ENCODE measurements at places on chromosomes 12 and 14.
A peak's percentile ranks its signal among the peaks of the same experiment; 100 is the strongest.

DNA sequence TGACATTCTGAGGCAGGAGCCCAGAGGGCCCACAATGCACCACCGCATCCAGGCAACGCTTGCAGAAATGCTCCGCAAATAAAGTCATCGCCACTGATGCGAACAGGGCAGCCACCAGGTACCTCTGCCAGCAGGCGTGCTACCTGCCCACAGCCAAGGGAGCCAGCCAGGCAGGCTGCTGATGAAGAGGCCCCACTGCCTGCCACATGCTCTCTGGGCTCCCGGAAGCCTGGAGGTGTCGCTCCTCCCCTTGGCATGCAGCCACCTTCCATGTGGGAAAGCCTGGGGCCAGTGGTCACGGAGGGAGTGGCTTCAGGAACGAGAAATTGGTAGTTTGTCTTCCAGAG lies 14.7 kb downstream of the GPR132 start:
- no peak overlapping the region for H3K4me3 ChIP-seq
- peaks cover 4% of the 10 kb centered on the region for H3K4me1 ChIP-seq
- DNase-seq = no peak
- no peaks in the 10 kb centered on the region for H3K27me3 ChIP-seq
- no peak overlapping the region for H3K27ac ChIP-seq

DNA sequence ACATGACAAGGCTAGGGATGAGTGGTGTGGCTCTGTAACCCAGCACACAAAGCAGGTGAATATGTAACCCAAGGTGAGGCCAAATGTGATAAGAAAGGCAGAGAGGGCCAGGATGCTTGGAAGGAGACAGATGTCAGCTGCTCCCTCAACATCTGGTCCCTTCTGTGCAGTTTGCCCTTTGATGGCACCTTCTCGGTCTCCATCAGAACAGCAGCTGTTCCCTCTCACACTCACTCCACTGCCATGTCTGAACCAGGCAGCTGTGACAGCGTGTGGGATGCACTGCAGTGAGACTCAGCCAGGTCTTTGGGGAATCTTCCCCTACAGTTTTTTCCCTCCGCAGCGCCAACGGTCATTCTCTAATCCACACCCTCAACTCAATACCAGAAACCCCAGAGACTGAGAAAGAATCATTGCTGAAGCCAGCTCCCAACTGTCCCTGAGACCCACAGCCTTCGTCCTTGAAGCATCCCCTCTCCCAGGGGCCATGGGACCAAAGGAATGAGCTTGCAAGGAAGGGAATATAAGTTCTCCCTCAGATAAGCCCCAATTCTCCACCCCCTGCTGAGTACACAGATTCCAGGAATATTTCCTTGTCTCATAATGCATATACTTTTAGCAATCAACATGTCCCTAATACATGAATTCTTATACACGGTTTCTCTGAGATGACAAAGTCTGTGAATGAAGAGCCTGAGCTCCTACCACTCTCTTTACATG lies 230.0 kb downstream of the GLT1D1 start:
- no peaks in the 10 kb centered on the region for H3K36me3 ChIP-seq
- H3K4me1 ChIP-seq = no peaks in the 10 kb centered on the region
- H3K27me3 ChIP-seq = no peaks in the 10 kb centered on the region
- H3K27ac ChIP-seq = no peak overlapping the region

GRCh38 chr12:78402366-78403134 lies 462.0 kb upstream of the SYT1 start:
- no peak overlapping the region for H3K27ac ChIP-seq
- no peak for DNase-seq
- no peaks in the 10 kb centered on the region for H3K4me1 ChIP-seq
- H3K4me3 ChIP-seq = no peak overlapping the region

- no peaks in the 10 kb centered on the region for H3K4me1 ChIP-seq
- H3K27me3 ChIP-seq = no peaks in the 10 kb centered on the region
- no peak overlapping the region for H3K4me3 ChIP-seq
Measured at GRCh38 chr14:103423050-103423461, 37.8 kb downstream of the MARK3 start.

- no peak for DNase-seq
- H3K27ac ChIP-seq = peak overlapping the region; percentile 94
- H3K4me1 ChIP-seq = peaks cover 23% of the 10 kb centered on the region
- peaks cover 27% of the 10 kb centered on the region for H3K36me3 ChIP-seq
- peak overlapping the region; percentile 61 for H3K4me3 ChIP-seq
Measured at GRCh38 chr14:102508410-102508773, 1.2 kb downstream of the ANKRD9 start.

DNA sequence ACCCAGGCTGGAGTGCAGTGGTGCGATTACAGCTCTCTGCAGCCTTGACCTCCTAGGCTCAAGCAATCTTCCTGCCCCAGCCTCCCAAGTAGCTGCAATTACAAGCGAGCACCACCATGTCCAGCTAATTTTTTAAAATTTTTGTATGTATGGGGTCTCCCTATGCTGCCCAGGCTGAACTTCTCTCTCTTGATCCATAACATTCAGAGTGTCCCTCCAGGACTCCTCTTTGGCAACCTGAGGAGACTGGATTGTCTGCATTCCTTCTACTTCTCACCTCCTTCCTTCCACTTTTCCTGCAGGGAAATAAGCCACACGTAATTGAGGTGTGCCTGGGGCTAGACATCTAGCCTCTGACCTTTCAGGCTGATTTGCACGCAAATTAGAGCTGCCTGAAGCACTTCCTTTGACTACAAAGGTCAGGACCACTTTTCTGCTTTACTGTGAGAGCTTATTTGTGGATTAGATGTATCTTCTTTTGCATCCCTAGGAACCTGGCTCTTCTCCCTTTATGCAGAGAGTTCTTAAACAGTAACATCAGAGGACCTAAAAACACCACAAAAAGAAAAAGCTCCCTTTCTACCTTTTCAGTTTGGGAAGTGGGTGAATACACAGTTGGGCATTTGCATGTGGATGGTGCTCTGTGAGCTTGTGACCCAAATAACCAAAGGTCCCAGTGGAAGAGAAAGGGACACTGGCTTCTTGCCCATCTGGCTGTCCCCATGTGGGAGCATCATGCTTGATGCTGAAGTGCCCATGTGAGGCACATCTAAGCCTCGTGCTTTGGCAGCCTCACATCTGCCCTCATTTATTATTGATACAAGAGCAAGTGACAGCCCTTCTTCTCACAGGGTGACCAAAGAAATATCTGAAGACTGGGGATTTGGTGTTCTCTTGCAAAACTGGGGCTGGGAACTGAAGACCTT lies 33.5 kb downstream of the PYGL start:
- no peak overlapping the region for H3K27ac ChIP-seq
- DNase-seq = no peak
- H3K27me3 ChIP-seq = no peaks in the 10 kb centered on the region
- H3K36me3 ChIP-seq = peaks cover 100% of the 10 kb centered on the region

DNA sequence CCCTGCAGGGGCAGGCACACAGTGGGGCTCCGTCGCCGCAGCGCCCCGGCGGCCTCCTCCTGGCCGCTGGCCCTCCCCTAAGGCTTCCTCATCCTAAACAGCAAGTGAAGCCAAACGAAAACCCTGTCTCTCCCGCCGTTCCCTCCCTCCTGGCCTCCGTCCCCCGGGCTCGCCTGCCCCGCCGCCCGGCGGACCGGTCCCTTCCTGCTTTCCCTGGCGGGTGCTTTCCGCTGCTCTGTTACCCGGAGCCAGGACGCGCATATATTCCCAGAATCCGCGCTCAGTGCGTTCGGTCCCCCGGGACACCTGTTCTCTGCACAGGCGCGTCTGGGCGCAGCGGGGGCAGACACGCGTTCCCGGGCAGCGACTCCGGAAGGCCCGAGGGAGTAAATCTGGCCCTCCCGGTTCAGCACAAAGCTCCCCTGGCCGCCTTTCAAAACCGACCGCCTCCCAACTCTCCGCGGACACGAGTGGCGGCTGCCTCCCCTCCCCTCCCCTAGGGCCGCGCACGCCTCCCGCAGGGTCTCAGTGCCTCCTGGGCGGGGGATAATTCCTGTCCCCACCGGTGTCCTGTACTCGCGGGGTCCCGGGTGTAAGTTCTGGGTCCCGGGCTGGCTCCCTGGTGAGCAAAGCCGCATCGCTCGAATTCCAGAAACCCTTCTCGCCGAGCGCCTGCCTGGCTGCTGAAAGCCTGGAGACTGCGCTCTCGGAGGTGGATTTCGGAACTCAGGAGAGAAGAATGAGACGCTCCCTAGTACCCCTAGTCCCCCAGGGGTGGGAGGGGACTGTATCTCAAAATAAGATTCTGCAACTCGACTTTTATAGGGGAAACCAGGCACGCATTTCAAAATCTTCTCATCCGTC lies 21.4 kb upstream of the CEP170B start:
- no peak for DNase-seq
- peaks cover 5% of the 10 kb centered on the region for H3K4me1 ChIP-seq
- H3K4me3 ChIP-seq = peak overlapping the region; percentile 21
- no peaks in the 10 kb centered on the region for H3K36me3 ChIP-seq
- H3K27me3 ChIP-seq = peaks cover 3% of the 10 kb centered on the region

DNA sequence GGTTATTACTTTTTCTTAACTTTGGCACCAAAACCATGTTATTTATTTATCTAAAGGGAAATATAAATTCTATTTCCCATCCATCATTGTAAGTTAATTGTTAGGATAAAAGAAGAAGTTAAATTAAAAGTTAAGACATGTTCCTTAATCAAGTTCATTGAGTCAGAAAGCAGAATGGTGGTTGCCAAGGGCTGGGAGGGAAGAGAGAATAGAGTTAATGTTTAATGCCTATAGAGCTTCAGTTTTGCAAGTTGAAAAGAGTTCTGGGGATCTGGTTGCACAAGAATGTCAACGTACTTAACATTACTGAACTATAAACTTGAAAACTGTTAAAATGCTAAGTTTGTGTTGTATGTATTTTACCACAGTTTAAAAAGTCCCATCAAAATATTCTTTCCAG lies 63.2 kb upstream of the NR2C1 start:
- H3K27ac ChIP-seq = no peak overlapping the region
- no peaks in the 10 kb centered on the region for H3K4me1 ChIP-seq
- H3K36me3 ChIP-seq = peaks cover 75% of the 10 kb centered on the region

DNA sequence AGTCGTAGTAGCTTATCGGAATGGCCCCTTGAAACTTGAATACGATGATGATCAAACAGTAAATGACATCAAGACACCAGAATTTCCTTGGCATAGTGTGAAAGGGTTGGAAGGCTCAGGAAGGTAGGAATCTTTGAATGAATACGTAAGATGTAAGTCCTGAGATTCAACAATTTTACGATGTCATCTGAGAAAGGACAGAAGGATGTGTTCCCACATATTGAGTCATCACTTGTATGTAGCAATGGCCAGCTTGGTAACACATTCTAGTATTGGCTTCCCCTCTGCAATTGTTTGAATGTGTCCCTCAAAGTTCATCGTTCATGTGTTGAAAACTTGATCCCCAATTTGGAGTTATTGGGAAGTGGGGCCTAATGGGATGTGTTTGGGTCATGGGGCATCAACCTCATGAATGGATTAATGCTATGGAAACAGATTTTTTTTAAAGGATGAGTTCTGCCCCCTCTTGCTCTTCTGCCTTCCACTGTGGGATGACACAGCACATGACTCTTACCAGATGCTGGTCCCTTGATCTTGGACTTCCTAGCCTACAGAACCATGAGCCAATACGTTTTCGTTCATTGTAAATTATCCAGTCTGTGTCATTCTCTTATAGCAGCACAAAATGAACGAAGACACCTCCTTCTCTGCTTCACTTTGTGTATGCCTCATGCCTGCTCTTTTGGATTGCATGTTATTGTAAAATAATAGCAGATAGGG lies 284.6 kb downstream of the BCAT1 start:
- H3K4me3 ChIP-seq = no peak overlapping the region
- no peaks in the 10 kb centered on the region for H3K4me1 ChIP-seq
- no peaks in the 10 kb centered on the region for H3K36me3 ChIP-seq
- DNase-seq = no peak

GRCh38 chr12:116714175-116714574 lies 23.7 kb downstream of the SPRING1 start:
- no peak for DNase-seq
- no peak overlapping the region for H3K4me3 ChIP-seq
- peaks cover 58% of the 10 kb centered on the region for H3K4me1 ChIP-seq
- no peaks in the 10 kb centered on the region for H3K36me3 ChIP-seq
- no peaks in the 10 kb centered on the region for H3K27me3 ChIP-seq

- DNase-seq = no peak
- no peak overlapping the region for H3K27ac ChIP-seq
- H3K4me1 ChIP-seq = no peaks in the 10 kb centered on the region
- no peaks in the 10 kb centered on the region for H3K27me3 ChIP-seq
- no peak overlapping the region for H3K4me3 ChIP-seq
Measured at GRCh38 chr12:4178424-4179170, 95.0 kb upstream of the CCND2 start.

- peaks cover 8% of the 10 kb centered on the region for H3K36me3 ChIP-seq
- peak overlapping the region; percentile 24 for H3K4me3 ChIP-seq
- peak overlapping the region; percentile 89 for H3K27ac ChIP-seq
- no peaks in the 10 kb centered on the region for H3K27me3 ChIP-seq
Measured at GRCh38 chr14:20998139-20998538, 954 bp upstream of the SLC39A2 start.

DNA sequence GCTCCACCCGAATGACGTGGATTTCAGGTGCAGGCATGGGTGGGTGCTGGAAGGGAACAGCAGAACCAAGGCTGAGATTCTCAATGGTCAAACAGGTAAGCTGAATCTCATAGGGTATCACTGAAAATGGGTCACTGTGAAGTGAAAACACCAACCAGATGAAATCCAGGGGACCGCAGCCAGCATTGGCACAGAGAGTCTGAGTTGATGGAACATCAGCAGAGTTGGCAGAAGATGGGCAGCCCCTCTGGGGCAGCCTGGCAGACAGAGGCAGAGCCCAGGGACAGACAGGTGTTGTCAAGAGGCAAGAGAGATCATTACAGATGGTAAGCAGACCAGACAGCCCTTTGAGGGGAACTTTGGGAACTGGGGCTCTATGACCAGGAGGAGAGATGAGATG lies 48.0 kb downstream of the ACTN1 start:
- H3K4me3 ChIP-seq = no peak overlapping the region
- no peaks in the 10 kb centered on the region for H3K36me3 ChIP-seq
- no peak for DNase-seq
- H3K27ac ChIP-seq = peak overlapping the region; percentile 79

GRCh38 chr12:88325816-88326189 lies 183.7 kb downstream of the TMTC3 start:
- DNase-seq = no peak
- H3K27me3 ChIP-seq = no peaks in the 10 kb centered on the region
- H3K27ac ChIP-seq = peak overlapping the region; percentile 81
- H3K4me1 ChIP-seq = peaks cover 13% of the 10 kb centered on the region
- no peak overlapping the region for H3K4me3 ChIP-seq

GRCh38 chr14:73307261-73307660 lies 70.0 kb downstream of the PAPLN start:
- no peaks in the 10 kb centered on the region for H3K36me3 ChIP-seq
- H3K4me3 ChIP-seq = no peak overlapping the region
- H3K4me1 ChIP-seq = peaks cover 15% of the 10 kb centered on the region
- H3K27me3 ChIP-seq = no peaks in the 10 kb centered on the region
- no peak overlapping the region for H3K27ac ChIP-seq

- no peaks in the 10 kb centered on the region for H3K36me3 ChIP-seq
- no peak overlapping the region for H3K27ac ChIP-seq
- no peak overlapping the region for H3K4me3 ChIP-seq
- H3K4me1 ChIP-seq = no peaks in the 10 kb centered on the region
- DNase-seq = no peak
Measured at GRCh38 chr12:26845984-26846383, 13.0 kb upstream of the ITPR2 start.
